Effector memory CD8-positive, alpha-beta T cell (primary cell): ENCODE measurements at places on chromosomes 7 and 10.

- peak overlapping the region; percentile 61 for H3K4me3 ChIP-seq
- no peaks in the 10 kb centered on the region for H3K36me3 ChIP-seq
- H3K4me1 ChIP-seq: peaks cover 13% of the 10 kb centered on the region
- no peak for DNase-seq
Measured at GRCh38 chr10:89861584-89862301, 160.4 kb downstream of the KIF20B start.

DNA sequence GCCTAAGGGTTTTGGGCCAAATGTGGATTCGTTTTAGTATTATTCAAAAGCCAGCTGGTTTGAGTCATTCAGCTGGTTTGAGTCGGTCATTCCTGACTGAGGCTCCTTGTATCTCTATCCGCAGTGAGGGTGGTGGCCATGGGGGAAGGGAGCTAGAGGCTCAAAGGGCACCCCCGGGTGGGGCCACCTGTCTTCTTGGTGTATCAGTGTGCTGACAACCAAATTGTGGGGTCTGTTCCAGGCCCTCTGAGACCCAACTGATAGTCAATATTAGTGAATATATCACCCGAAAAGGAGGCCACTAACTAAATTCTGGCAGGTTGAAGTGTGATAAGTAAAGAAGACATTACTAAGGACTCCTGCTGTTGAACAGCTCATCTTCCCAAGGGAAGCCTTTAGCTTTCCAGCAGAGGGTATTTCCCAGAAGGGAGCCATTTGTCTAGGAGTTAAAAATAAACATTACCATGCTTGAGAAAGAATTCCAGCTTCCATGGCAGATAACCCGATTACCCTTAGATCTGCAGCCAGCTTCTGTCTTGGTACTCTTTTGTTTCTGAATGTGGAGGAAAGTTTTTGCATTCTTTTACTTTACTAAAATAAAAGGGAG is 29.9 kb upstream of the DDX50 start:
- H3K4me1 ChIP-seq: no peaks in the 10 kb centered on the region
- DNase-seq: no peak
- no peaks in the 10 kb centered on the region for H3K27me3 ChIP-seq
- no peaks in the 10 kb centered on the region for H3K36me3 ChIP-seq

DNA sequence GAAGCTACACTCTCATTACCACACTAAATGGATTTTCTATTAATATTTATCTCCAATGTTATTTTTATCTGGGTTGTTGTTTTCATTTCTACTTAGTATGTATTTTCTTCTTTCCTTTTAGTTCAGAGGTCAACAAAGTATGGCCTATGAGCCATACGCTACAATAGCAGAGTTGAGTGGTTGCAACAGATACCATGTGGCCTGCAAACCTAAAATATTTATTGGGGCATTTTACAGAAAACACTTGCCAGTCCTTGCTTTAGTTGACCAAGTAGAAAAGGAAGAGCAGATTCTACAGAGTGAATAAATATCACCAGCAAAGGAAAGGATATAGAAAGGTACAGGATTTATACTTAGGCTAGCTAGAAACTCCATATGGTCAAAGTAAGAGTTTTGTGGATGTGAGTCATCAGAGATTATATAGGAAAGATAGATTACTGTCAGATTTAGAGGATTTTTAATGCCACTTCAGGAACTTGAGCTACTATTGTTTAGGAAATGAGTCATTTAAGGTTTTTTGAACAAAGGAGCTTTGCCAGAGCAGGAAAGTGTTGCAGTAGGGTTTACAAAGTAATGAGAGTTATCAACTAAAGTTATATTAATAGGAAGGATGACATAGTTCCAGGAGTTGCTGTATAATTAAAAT is 323.3 kb upstream of the KAT6B start:
- no peak for DNase-seq
- peak overlapping the region; percentile 9 for H3K27ac ChIP-seq
- H3K4me1 ChIP-seq: peaks cover 3% of the 10 kb centered on the region
- H3K4me3 ChIP-seq: no peak overlapping the region

- H3K27ac ChIP-seq: no peak overlapping the region
- H3K4me3 ChIP-seq: no peak overlapping the region
- DNase-seq: no peak
- no peaks in the 10 kb centered on the region for H3K36me3 ChIP-seq
- no peaks in the 10 kb centered on the region for H3K4me1 ChIP-seq
- H3K27me3 ChIP-seq: peaks cover 32% of the 10 kb centered on the region
Measured at GRCh38 chr7:108222236-108222892, 92.2 kb upstream of the LAMB4 start.
